T follicular helper cell (primary cell): ENCODE measurements at places on chromosomes 5 and 9.

- DNase-seq, result no peak
These were observed 480.7 kb downstream of the DMAC1 start for GRCh38 chr9:7318920-7319319.

- DNase-seq, result no peak
These were observed 201.3 kb downstream of the GABRG2 start for GRCh38 chr5:162268694-162269481.

DNA sequence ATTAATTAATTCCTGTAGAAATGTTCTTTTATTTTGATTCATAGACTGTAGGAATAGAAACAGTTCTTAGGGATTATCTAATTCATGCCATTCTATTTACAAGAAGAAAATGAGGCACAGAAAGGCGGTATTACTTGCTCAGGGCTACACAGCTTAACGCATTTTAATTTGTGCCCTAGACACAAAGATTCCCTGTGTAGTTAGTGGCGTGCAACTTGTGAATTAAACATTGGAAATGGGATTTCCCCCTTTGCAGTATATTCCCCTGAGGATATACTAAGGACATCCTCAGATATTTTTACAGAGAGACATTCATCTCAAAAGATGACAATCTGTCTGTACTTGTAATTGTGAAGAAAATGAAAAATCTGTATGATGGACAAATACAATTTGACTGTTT is 108.1 kb downstream of the SGCD start:
- no peak for DNase-seq

- no peak for DNase-seq
These were observed 180.9 kb downstream of the MAPKAP1 start for GRCh38 chr9:125525921-125526631.

DNA sequence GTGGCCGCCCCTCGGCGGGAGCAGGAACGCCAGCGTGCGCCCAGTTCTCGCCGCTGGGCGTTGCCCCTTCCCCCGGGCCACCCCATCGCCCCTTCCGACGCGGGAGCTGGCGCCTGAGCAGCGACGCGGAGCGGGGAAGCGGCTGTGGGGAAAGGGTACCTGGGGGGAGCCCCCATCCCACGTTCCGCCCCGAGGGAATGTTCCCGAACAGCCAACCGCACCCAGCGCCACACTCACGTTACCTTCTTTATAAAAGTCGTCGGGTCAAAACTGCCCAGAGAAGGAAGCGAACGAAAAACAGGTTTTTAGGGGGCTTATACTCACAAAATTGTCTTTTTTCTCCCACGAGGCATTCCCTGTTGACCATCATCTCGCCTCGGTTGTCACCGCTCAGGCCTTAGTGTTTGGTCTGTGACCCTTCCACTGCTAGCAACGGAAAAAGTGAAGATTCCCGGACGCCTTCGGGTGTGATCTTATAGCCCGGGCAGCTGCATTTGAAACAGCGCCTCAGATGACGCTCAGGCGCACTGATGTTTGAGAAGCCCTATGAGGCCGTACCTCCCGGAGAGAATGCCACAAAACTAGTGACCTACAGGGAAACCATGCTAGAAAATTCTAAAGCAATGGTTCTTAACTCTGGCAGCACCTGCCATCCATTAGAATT is 475 bp upstream of the GOLM1 start:
- no peak for DNase-seq

GRCh38 chr5:112127861-112128260 is 291.2 kb downstream of the EPB41L4A start:
- no peak for DNase-seq

DNA sequence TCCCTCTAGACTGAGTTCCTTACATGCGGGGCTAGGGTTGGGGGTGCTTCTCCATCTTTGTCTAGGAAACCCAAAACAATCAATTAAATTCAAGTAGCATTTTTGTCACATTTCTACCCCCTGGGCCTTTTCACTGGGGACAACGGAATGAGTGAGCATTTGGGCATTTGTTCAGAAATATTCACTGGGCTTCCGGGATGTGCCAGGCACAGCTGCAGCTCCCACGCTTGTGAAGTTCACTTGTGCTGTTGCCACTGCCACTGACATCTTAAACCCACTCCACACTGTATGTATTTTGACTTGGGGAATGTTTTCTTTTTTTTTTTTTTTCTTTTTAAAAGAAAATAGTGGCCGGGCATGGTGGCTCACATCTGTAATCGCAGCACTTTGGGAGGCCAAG is 31.6 kb downstream of the DUSP1 start:
- DNase-seq, result no peak
